CD4-positive, alpha-beta T cell (primary cell): ENCODE measurements at places on chromosomes 11 and 22. TPM values are rescaled to one million over a fixed set of nuclear protein-coding genes. Genes with fewer than 3 reads are reported as not detected.

GRCh38 chr11:35970445-35970844 lies 26.6 kb downstream of the LDLRAD3 start:
- H3K4me3 ChIP-seq: no peak overlapping the region
- H3K4me1 ChIP-seq: no peaks in the 10 kb centered on the region
- H3K27ac ChIP-seq: no peak overlapping the region
- DNase-seq: no peak
- H3K36me3 ChIP-seq: no peaks in the 10 kb centered on the region

The CNGA4 gene
- 0.16 TPM for total RNA-seq

The NUDT8 gene
- 0.92 TPM for total RNA-seq

GRCh38 chr11:110991661-110992355 lies 253.7 kb upstream of the POU2AF2 start:
- no peaks in the 10 kb centered on the region for H3K4me1 ChIP-seq
- no peak for DNase-seq
- no peaks in the 10 kb centered on the region for H3K36me3 ChIP-seq
- no peak overlapping the region for H3K27ac ChIP-seq
- no peak overlapping the region for H3K4me3 ChIP-seq

GRCh38 chr11:77069969-77070582 lies 3.3 kb downstream of the CAPN5 start:
- no peaks in the 10 kb centered on the region for H3K27me3 ChIP-seq
- H3K27ac ChIP-seq: no peak overlapping the region
- H3K36me3 ChIP-seq: no peaks in the 10 kb centered on the region
- no peak overlapping the region for H3K4me3 ChIP-seq
- peaks cover 39% of the 10 kb centered on the region for H3K4me1 ChIP-seq
- no peak for DNase-seq

- DNase-seq: no peak
- peaks cover 13% of the 10 kb centered on the region for H3K27me3 ChIP-seq
- no peak overlapping the region for H3K4me3 ChIP-seq
- peaks cover 4% of the 10 kb centered on the region for H3K4me1 ChIP-seq
Measured at GRCh38 chr22:44543362-44543761, 45.3 kb upstream of the RTL6 start.

- H3K27me3 ChIP-seq: no peaks in the 10 kb centered on the region
- no peak overlapping the region for H3K27ac ChIP-seq
- no peaks in the 10 kb centered on the region for H3K36me3 ChIP-seq
- no peak for DNase-seq
Measured at GRCh38 chr22:34696557-34696956, 369.4 kb upstream of the ISX start.

GRCh38 chr11:88164320-88164719 lies 10.9 kb downstream of the RAB38 start:
- H3K4me3 ChIP-seq: no peak overlapping the region
- no peak overlapping the region for H3K27ac ChIP-seq
- no peak for DNase-seq
- no peaks in the 10 kb centered on the region for H3K4me1 ChIP-seq

GRCh38 chr11:118229274-118229847 lies 4.5 kb upstream of the JAML start:
- H3K36me3 ChIP-seq: peaks cover 38% of the 10 kb centered on the region
- H3K27me3 ChIP-seq: no peaks in the 10 kb centered on the region
- no peak overlapping the region for H3K4me3 ChIP-seq
- H3K27ac ChIP-seq: peak overlapping the region; percentile 31
- peaks cover 60% of the 10 kb centered on the region for H3K4me1 ChIP-seq
- DNase-seq: no peak

- H3K4me1 ChIP-seq: peaks cover 30% of the 10 kb centered on the region
- no peaks in the 10 kb centered on the region for H3K36me3 ChIP-seq
- H3K27me3 ChIP-seq: no peaks in the 10 kb centered on the region
- peak; percentile 8 for DNase-seq
- H3K4me3 ChIP-seq: peak overlapping the region; percentile 34
- H3K27ac ChIP-seq: no peak overlapping the region
Measured at GRCh38 chr11:36361901-36362391, 65.9 kb downstream of the PRR5L start.

- DNase-seq: no peak
- no peaks in the 10 kb centered on the region for H3K36me3 ChIP-seq
- no peaks in the 10 kb centered on the region for H3K4me1 ChIP-seq
- H3K27me3 ChIP-seq: no peaks in the 10 kb centered on the region
- no peak overlapping the region for H3K4me3 ChIP-seq
Measured at GRCh38 chr11:84558085-84558905, 1068.8 kb downstream of the DLG2 start.

GRCh38 chr22:41848468-41848867 lies 15.6 kb downstream of the SREBF2 start:
- H3K27me3 ChIP-seq: no peaks in the 10 kb centered on the region
- H3K4me3 ChIP-seq: no peak overlapping the region
- H3K36me3 ChIP-seq: no peaks in the 10 kb centered on the region
- H3K27ac ChIP-seq: no peak overlapping the region
- DNase-seq: no peak
- peaks cover 29% of the 10 kb centered on the region for H3K4me1 ChIP-seq

GRCh38 chr11:34219941-34220370 lies 114.5 kb downstream of the NAT10 start:
- no peak for DNase-seq
- no peaks in the 10 kb centered on the region for H3K4me1 ChIP-seq
- H3K4me3 ChIP-seq: no peak overlapping the region
- no peaks in the 10 kb centered on the region for H3K36me3 ChIP-seq

- H3K4me3 ChIP-seq: peak overlapping the region; percentile 14
- H3K4me1 ChIP-seq: peaks cover 58% of the 10 kb centered on the region
- H3K27ac ChIP-seq: peak overlapping the region; percentile 82
- DNase-seq: peak; percentile 62
Measured at GRCh38 chr11:66317723-66318599, 1.1 kb upstream of the CD248 start.

The MPZL2 gene
- 0.95 TPM for total RNA-seq

DNA sequence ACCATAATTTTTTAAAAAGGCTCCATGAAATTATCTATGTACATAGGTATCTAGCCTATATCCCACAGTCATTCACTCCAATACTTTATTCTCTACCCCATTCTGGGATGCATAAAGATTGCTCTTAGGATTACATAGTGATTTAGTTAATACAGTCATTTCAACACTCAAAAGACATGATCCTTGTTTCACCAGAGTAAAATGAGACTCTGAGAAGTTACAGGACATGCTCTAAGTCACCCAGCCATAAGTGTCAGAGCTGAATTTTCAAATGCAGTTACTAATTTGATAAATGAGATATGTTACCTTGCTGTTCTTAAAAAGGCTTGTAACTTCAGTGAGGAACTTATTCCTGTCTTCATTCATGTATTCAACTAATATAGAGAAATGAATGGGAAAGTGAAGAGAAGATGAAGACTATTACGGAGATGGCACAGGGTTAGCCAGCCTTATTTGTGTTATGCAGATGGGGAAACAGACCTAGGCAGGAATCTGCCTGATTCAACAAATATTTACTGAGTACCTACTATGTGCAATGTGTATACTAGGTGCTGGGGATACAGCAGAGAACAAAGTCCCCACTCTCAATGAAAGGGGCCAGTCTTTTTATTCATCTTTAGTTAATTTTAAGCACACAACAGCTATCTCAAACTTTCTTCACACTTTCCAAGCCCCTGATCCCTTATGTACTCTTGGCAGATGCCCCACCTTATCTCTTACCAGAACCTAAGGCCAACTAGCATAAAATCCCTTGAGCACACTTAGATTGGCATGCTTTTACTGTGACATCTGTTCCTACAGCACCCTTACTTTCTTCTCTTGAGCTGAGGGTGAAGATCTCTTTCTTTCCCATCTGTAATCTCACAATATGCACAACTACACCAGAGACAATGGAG lies 21.6 kb downstream of the MAPK1 start:
- H3K4me1 ChIP-seq: peaks cover 6% of the 10 kb centered on the region
- no peak overlapping the region for H3K27ac ChIP-seq
- no peak overlapping the region for H3K4me3 ChIP-seq

DNA sequence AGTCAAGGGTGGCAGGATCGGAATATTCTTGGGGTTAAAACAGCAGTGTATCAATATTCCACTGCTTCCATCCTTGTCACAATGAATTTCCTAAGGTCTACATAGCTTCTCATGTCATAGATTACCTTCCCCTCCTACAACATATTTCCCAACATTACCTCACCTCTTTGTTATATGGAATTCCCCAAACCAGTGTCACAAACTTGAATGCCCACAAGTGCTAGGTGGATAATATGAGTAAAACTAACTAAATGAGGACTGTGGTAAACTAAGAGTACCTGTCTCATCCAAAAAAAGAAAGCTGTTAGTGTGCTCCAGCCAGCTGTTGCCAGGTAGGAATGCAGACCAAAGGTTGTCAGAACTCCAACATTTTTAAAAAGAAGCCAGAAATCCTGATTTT lies 17.0 kb upstream of the NUCB2 start:
- no peaks in the 10 kb centered on the region for H3K36me3 ChIP-seq
- H3K4me1 ChIP-seq: no peaks in the 10 kb centered on the region
- no peak overlapping the region for H3K4me3 ChIP-seq
- no peaks in the 10 kb centered on the region for H3K27me3 ChIP-seq
- no peak for DNase-seq

DNA sequence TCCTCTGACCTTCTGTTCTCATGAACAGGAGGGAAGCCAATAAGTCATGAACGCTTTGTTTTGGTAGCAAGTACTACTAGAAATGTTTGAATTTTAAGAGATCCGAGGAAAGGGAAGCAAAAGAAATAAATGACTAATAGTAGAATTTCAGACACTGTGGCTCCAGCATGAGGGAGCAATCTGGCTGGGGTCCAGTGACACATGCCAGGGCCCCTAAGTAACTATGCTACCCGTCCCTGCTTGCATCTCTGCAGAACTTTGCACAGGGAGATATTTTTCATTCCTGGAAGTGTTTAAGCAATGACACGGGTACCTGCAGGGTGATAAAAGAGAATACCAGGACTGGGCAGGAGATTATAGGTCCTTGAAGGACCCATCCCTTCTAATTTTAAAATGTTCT lies 7.3 kb upstream of the ADAMTS8 start:
- peaks cover 12% of the 10 kb centered on the region for H3K4me1 ChIP-seq
- no peaks in the 10 kb centered on the region for H3K36me3 ChIP-seq
- H3K27me3 ChIP-seq: peaks cover 2% of the 10 kb centered on the region
- no peak overlapping the region for H3K27ac ChIP-seq
- DNase-seq: no peak
- H3K4me3 ChIP-seq: no peak overlapping the region

DNA sequence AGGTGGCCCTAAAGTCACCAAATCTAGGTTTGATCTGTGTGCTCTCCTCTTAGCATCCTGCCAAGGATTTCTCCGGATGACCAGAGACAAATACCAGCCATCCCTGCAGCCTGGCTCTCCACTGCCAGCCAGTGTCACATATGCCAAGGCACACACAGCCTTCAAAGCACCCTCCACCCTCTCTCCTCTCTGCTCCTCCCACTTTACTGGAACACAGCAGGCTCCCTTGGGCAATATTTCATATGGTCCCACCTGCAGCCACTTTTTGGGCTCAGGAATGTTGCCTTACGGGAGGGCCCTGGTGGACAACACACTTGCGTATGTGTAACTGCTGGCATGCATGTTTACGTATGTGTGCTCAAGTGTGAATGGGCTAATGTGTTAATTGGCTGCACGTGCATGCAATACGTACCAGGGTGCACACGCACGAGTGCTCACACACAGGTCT lies 183.9 kb downstream of the CEP164 start:
- no peak overlapping the region for H3K4me3 ChIP-seq
- H3K4me1 ChIP-seq: no peaks in the 10 kb centered on the region
- DNase-seq: no peak
- H3K27ac ChIP-seq: no peak overlapping the region
- H3K27me3 ChIP-seq: peaks cover 2% of the 10 kb centered on the region

The SNX32 gene
- 0.33 TPM for total RNA-seq

The CYP2D6 gene
- total RNA-seq: 7.4 TPM

- no peak for DNase-seq
- H3K27me3 ChIP-seq: no peaks in the 10 kb centered on the region
- no peak overlapping the region for H3K27ac ChIP-seq
- no peak overlapping the region for H3K4me3 ChIP-seq
- no peaks in the 10 kb centered on the region for H3K36me3 ChIP-seq
- H3K4me1 ChIP-seq: peaks cover 6% of the 10 kb centered on the region
Measured at GRCh38 chr11:96179905-96180304, 163.1 kb downstream of the MAML2 start.

The MCM5 gene
- total RNA-seq: 22.6 TPM

- peak; percentile 83 for DNase-seq
- no peak overlapping the region for H3K27ac ChIP-seq
- no peak overlapping the region for H3K4me3 ChIP-seq
Measured at GRCh38 chr22:36486619-36487384, 5.4 kb upstream of the TXN2 start.

DNA sequence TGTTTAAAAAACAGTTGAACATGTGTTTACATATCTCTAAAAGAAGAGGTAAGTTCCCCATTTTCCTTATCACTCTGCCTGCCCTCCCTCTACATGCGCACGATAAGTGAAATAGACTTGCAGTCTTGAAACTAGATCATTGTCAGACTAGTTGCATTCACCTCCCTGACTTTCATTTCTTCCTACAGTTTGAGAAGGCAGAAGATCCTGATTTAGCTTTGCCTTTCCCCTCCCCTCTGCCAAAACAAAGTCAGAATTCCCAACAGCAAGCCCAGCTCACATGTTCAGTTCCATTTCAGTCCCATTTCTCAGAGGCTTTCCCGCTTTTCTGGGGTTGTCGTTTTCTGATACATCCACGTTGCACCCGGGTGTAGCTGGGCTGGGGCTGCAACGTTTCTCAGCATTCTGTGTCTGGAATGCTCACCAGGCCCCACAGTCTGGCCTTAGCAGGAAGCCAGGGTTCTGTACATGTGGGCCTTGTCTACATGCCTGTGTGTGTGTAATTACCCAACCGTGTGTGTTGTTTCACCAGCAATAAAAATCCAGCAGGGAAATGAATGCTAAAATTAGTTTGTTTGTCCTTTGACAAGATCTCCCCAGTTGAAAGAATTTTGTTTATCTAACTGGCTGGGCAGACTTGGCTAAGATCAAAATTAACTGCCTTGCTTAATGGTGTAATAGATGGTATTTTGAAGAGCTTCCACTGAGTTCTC lies 179.2 kb downstream of the DBX1 start:
- H3K27ac ChIP-seq: no peak overlapping the region
- H3K4me3 ChIP-seq: no peak overlapping the region
- H3K4me1 ChIP-seq: no peaks in the 10 kb centered on the region
- no peak for DNase-seq

- H3K27ac ChIP-seq: no peak overlapping the region
- no peaks in the 10 kb centered on the region for H3K36me3 ChIP-seq
- H3K4me1 ChIP-seq: no peaks in the 10 kb centered on the region
Measured at GRCh38 chr11:121696177-121696871, 243.6 kb upstream of the SORL1-AS1 start.

- H3K36me3 ChIP-seq: no peaks in the 10 kb centered on the region
- no peak overlapping the region for H3K27ac ChIP-seq
- H3K27me3 ChIP-seq: peaks cover 5% of the 10 kb centered on the region
- H3K4me3 ChIP-seq: no peak overlapping the region
Measured at GRCh38 chr22:44550711-44551491, 52.9 kb upstream of the RTL6 start.

The CNTF gene
- total RNA-seq: 3.1 TPM
